ENCODE measurements at places on chromosomes 2 and 18. TPM values are rescaled to one million over a fixed set of nuclear protein-coding genes. Genes with fewer than 3 reads are reported as not detected.

Gene GALNT3
- total RNA-seq: 2.3 TPM

Gene MC4R
- not detected for total RNA-seq

DNA sequence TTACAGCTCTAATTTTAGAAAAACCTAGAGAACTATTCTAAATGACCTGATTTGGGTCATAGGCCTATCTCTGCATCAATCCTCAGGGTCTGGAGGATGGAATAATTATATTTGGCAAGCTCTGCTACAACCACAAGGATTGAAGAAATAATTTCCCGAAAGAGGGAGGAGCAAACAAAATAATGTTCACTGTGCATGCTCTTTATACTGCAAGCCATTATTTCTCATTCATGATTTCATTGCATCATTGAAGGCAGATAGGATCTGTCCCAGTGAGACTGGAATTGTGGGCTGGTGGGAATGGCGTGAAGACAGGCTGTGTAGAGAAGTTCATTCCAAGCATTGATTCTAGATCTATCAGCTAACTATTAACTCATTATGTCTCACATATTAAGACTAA, 12.7 kb upstream of the MAPRE2 start:
- no peaks in the 10 kb centered on the region for H3K36me3 ChIP-seq
- H3K4me1 ChIP-seq: peaks cover 14% of the 10 kb centered on the region
- no peak overlapping the region for H3K4me3 ChIP-seq
- DNase-seq: no peak
- no peaks in the 10 kb centered on the region for H3K27me3 ChIP-seq
- no peak overlapping the region for H3K27ac ChIP-seq

Gene TCF23
- under 0.01 TPM for total RNA-seq

Gene LRATD1
- 3.4 TPM for total RNA-seq

Gene SLC9A4
- not detected for total RNA-seq

DNA sequence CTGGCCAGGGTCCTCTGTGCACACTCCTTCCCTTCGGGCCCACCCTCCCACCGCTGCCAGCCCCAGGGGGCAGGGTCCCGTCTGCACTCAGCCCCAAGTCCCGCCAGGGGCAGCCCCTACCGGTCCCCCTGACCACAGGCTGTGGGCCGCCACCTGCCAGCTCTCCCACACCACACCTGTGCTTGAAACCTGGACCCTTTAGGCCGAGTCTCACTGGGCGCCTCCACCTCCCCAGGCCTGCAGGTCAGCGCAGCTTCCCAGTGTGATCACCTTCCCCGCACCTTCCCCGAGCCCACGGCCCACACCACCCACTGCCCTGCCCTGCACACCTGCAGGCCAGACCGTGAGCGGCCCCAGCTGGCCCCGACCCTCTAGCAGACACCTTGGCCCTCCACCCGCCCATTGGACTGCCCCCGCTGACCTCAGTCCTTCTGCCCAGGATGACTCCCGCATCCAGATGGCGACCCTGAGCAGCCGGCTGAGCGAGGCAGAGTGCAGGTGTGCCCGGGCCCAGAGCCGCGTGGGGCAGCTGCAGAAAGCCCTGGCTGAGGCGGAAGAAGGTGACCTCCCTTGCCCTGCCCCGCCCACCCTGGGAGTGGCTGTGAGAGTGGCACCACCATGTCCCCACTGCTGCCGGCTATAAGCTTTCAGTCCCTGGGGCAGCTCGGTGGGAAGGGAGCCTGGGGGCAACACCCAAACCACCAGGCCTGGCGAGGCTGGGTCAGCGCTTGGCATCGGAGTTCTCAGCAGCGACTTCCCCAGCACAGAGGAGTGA, 31.3 kb upstream of the SNED1 start:
- no peak overlapping the region for H3K27ac ChIP-seq
- H3K4me3 ChIP-seq: no peak overlapping the region

Gene HIBCH
- total RNA-seq: 20.2 TPM

- peaks cover 12% of the 10 kb centered on the region for H3K36me3 ChIP-seq
- no peaks in the 10 kb centered on the region for H3K27me3 ChIP-seq
- H3K27ac ChIP-seq: no peak overlapping the region
- no peaks in the 10 kb centered on the region for H3K4me1 ChIP-seq
- no peak overlapping the region for H3K4me3 ChIP-seq
Measured at GRCh38 chr2:24743924-24744323, 49.3 kb downstream of the PTRHD1 start.

Gene GALR1
- not detected for total RNA-seq

DNA sequence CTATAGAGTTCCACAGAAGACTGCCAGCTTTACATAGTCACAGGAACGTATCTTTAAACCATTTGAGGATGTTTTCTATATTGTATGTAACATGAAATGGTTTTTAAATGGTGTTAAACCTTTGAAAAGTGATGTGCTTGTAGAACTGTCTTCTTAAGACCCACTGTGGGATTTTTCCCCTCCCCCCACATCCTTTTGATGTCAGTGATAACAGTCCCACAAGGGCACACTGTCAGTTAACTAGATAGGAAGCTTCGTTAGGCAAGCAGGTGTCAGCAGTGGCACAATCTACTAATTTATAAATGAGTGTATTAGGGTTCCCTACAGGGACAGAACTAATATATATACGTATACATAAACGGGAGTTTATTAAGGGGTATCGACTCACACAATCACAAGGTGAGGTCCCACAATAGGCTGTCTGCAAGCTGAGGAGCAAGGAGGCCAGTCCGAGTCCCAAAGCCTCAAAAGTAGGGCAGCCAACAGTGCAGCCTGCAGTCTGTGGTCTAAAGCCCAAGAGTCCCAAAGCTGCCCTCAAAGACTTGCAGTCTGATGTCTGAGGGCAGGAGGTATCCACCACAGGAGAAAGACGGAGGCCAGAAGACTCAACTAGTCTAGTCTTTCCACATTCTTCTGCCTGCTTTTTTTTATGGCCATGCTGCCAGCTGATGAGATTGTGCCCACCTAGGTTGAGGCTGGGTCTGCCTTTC, 23.8 kb upstream of the HNRNPLL start:
- H3K27ac ChIP-seq: no peak overlapping the region
- H3K36me3 ChIP-seq: no peaks in the 10 kb centered on the region
- DNase-seq: no peak
- no peaks in the 10 kb centered on the region for H3K27me3 ChIP-seq
- no peaks in the 10 kb centered on the region for H3K4me1 ChIP-seq

- H3K27me3 ChIP-seq: no peaks in the 10 kb centered on the region
- no peak overlapping the region for H3K27ac ChIP-seq
- no peaks in the 10 kb centered on the region for H3K36me3 ChIP-seq
- H3K4me3 ChIP-seq: no peak overlapping the region
Measured at GRCh38 chr2:128410035-128410757, 91.5 kb upstream of the HS6ST1 start.

- DNase-seq: no peak
- no peak overlapping the region for H3K27ac ChIP-seq
- H3K36me3 ChIP-seq: no peaks in the 10 kb centered on the region
- peaks cover 2% of the 10 kb centered on the region for H3K4me1 ChIP-seq
Measured at GRCh38 chr2:15640784-15641183, 49.1 kb downstream of the DDX1 start.

- no peak overlapping the region for H3K4me3 ChIP-seq
- no peaks in the 10 kb centered on the region for H3K36me3 ChIP-seq
- no peak overlapping the region for H3K27ac ChIP-seq
- H3K27me3 ChIP-seq: no peaks in the 10 kb centered on the region
- no peak for DNase-seq
Measured at GRCh38 chr2:26709323-26710110, 17.0 kb downstream of the KCNK3 start.

Gene IL18R1
- total RNA-seq: 4.8 TPM

GRCh38 chr2:45102141-45102540, 92.9 kb upstream of the SIX2 start:
- no peak overlapping the region for H3K27ac ChIP-seq
- H3K4me1 ChIP-seq: no peaks in the 10 kb centered on the region
- no peaks in the 10 kb centered on the region for H3K27me3 ChIP-seq
- no peak overlapping the region for H3K4me3 ChIP-seq

DNA sequence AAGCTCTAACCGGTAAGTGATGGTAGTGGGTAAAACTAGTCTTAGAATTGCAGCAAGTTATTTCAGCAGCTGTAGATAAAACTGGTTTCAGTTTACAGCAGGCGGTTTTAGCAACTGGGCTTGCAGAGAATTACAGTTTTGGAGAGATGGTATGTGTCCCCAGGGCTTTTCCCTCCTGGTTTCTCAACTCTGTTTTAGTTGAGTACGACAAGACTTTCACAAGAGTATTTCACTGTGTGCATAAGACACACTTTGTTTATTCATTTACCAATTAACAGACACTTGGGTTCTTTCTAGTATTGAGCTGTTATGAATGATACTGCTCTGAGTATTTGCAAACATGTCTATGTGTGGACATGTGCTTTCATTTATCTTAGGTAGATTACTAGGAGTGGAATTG, 65.6 kb upstream of the RFX8 start:
- H3K36me3 ChIP-seq: no peaks in the 10 kb centered on the region
- no peaks in the 10 kb centered on the region for H3K27me3 ChIP-seq
- no peak overlapping the region for H3K4me3 ChIP-seq
- H3K27ac ChIP-seq: no peak overlapping the region
- DNase-seq: no peak
- H3K4me1 ChIP-seq: no peaks in the 10 kb centered on the region

DNA sequence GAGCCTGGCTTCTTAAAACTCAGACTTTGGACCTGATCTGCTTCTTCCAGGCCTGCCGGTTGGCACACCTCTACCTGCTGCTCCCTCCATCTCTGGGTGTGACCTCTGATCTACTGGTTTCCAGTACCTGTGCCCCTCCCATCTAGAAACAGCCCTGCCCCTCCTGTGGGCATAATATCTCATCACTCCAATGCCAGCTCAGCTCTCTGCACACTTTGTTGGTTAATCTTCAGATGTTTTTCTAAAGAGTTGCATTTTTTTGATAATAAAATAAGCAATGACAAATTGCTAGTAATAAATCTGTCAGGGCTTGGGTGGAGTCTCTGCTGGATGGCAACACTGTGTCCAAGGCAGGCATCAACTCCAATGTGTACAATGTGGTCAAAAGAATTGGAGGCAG, 89.6 kb upstream of the PPP1CB start:
- H3K4me3 ChIP-seq: no peak overlapping the region
- H3K4me1 ChIP-seq: peaks cover 8% of the 10 kb centered on the region
- no peak overlapping the region for H3K27ac ChIP-seq
- H3K27me3 ChIP-seq: no peaks in the 10 kb centered on the region
- no peaks in the 10 kb centered on the region for H3K36me3 ChIP-seq

DNA sequence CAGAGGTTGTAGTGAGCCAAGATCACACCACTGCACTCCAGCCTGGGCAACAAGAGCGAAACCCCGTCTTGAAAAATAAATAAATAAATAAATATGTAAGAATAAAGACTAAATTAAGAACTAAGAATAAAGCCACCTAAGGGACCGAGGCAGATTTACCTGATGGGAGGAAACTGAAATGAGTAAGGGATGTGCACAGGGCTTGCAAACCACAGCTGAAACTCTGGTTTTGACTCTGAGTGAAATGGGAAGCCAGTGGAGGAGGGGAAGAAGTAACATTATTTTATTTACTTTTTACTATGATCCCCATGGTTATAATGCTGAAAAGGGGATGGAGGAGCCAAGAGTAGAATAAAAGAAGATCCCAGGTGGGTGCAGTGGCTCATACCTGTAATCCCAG, 107.3 kb downstream of the CABYR start:
- no peak overlapping the region for H3K4me3 ChIP-seq
- no peaks in the 10 kb centered on the region for H3K27me3 ChIP-seq
- H3K27ac ChIP-seq: no peak overlapping the region

DNA sequence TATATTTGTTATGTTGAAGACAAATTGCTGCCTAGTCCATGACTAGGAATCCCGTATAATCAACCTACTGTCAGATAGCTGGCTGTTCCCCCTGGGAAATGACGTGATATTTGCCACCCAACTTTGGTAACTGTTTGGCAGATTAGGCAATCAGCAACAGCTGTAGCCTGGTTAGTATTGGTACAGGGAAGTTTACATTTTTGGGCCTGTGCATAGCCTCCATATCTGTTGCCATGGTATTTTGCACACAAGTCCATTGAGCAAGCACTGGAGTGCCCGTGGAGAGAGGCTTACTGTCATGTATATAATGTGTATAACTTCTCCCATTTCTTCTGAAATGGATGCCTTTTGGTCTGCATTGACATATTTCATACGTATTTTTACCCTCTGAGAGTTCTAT, 27.7 kb downstream of the BIRC6 start:
- peaks cover 6% of the 10 kb centered on the region for H3K4me1 ChIP-seq
- no peaks in the 10 kb centered on the region for H3K27me3 ChIP-seq
- no peak for DNase-seq
- H3K27ac ChIP-seq: no peak overlapping the region
- no peak overlapping the region for H3K4me3 ChIP-seq
- peaks cover 28% of the 10 kb centered on the region for H3K36me3 ChIP-seq

GRCh38 chr2:28357948-28358667, 34.5 kb upstream of the FOSL2 start:
- H3K4me1 ChIP-seq: peaks cover 15% of the 10 kb centered on the region
- H3K36me3 ChIP-seq: no peaks in the 10 kb centered on the region
- no peak overlapping the region for H3K27ac ChIP-seq

GRCh38 chr18:49756671-49757362, 56.5 kb downstream of the ACAA2 start:
- H3K36me3 ChIP-seq: no peaks in the 10 kb centered on the region
- no peak overlapping the region for H3K4me3 ChIP-seq
- peaks cover 6% of the 10 kb centered on the region for H3K4me1 ChIP-seq
- H3K27me3 ChIP-seq: no peaks in the 10 kb centered on the region

- no peaks in the 10 kb centered on the region for H3K36me3 ChIP-seq
- peaks cover 3% of the 10 kb centered on the region for H3K4me1 ChIP-seq
- DNase-seq: no peak
- no peaks in the 10 kb centered on the region for H3K27me3 ChIP-seq
Measured at GRCh38 chr2:195647302-195647701, 9.7 kb upstream of the SLC39A10 start.

Gene SLC11A1
- total RNA-seq: 1.4 TPM

- peak overlapping the region; percentile 59 for H3K27ac ChIP-seq
- no peak for DNase-seq
- peaks cover 31% of the 10 kb centered on the region for H3K4me1 ChIP-seq
- no peaks in the 10 kb centered on the region for H3K36me3 ChIP-seq
- no peaks in the 10 kb centered on the region for H3K27me3 ChIP-seq
- H3K4me3 ChIP-seq: no peak overlapping the region
Measured at GRCh38 chr2:199738727-199739412, 112.1 kb downstream of the FTCDNL1 start.

Gene PCGF1
- total RNA-seq: 3.3 TPM

Gene TMEM169
- total RNA-seq: 0.75 TPM

DNA sequence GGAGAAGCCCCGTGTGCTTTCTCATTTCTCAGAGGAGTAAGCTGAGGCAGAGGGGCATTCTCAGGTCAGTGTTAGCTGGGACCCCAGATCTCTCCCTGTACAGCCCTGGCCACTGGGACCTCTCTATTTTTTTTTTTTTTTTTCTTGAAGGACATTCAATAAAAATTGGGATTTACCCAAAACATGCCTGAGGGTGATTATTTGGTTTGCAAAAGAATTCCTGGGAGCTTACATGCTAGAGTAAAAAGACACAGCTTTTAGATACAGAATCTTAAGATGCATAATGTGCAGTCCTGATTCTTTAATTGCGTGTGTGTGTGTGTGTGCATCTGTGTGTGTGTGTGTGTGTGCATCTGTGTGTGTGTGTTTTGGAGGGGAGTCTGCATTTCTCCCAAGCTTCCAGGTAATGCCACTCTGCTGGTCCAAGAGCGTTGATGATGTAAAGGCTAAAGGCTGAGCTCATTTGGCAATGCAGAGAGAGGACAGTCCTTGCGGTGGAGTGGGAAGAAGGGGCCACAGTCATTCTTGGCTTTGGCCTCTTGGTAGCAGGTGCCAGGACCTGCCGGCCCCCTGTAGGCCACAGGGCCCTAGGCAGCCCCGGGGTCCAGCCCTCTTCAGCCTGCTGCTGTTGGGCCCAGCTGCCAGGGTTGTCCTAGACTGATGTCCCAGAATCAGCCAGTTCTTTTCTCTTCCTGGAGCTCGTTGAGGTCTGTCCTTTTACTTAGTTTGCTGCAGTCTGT, 74.1 kb upstream of the MCFD2 start:
- H3K27me3 ChIP-seq: no peaks in the 10 kb centered on the region
- peaks cover 16% of the 10 kb centered on the region for H3K4me1 ChIP-seq
- DNase-seq: no peak
